ENCODE measurements at places on chromosomes 5 and 9.

DNA sequence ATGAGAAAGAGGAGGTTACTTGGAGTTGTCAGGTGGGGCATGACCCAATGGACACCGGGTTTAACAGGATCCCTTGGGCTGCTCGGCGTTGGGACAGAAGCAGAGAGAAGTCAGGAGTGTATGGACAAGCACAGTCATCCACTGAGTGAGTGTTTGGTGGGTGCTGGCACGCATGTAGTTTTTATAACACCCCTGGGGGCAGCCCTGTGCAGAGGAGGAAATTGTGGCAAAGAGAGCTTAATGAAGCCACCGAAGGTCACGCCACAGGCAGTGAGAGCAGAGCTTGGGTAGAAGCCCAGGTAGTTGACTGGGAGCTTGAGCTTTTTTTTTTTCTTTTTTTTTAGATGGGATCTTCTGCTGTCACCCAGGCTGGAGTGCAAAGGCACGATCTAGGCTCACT lies 43.2 kb upstream of the IER5L start:
- no peak for DNase-seq

DNA sequence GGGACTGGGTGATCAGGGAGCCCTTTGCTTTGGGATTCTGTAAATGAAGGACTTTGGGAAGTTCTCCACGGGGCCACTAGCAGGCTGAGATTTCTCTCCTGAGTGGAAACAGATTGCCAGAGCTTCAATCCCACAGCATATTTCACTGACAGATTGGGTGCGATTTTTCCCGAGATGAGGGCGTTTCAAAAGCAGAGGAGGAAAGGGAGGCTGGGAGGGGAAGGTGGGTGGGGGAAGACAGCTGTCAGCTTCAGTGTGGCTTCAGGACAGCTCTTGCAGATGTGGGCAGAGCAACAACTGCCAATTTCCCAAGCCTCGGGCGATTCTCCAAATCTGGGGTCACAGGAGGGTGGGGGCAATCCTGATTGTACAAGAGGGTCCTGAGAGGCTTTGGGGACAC lies 258.5 kb upstream of the ADRA1B start:
- no peak for DNase-seq

- DNase-seq, result peak; percentile 70
Measured at GRCh38 chr5:10539687-10539998, 24.2 kb upstream of the ANKRD33B start.

- peak; percentile 86 for DNase-seq
Measured at GRCh38 chr5:14914623-14915260, 43.2 kb upstream of the ANKH start.

GRCh38 chr9:131853434-131853833 lies 113.6 kb upstream of the RAPGEF1 start:
- no peak for DNase-seq

All from EH (cell line).